ENCODE measurements at places on chromosomes 6 and 20.

DNA sequence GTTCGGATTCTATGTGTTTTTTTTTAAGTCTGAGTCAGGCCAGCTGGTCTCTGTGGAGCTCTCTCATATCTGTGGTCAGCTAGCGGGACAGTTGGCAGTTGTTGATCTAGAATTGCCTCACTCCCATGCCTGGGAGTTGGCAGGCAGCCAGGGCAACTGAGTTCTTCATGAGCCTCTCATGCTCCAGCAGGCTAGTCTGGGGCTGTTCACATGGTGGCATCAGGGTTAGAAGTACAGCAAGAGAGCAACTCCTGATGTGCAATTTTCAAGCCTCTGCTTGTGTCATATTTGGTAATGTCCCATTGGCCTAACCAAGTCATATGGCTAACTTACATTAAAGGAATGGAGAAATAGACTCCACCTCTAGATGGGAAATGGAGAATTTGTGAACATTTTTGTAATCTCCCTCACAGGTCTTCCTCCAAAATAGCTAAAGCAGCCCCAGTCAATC lies 6.7 kb upstream of the IFT52 start:
- no peaks in the 10 kb centered on the region for H3K36me3 ChIP-seq
- H3K27ac ChIP-seq, result no peak overlapping the region
- peaks cover 6% of the 10 kb centered on the region for H3K27me3 ChIP-seq
- H3K4me3 ChIP-seq, result no peak overlapping the region

- H3K36me3 ChIP-seq, result no peaks in the 10 kb centered on the region
- no peaks in the 10 kb centered on the region for H3K27me3 ChIP-seq
- no peak for DNase-seq
- H3K27ac ChIP-seq, result no peak overlapping the region
Observed at GRCh38 chr20:57135875-57136274, 130.6 kb downstream of the BMP7 start.

- DNase-seq, result no peak
- peaks cover 80% of the 10 kb centered on the region for H3K36me3 ChIP-seq
- no peaks in the 10 kb centered on the region for H3K27me3 ChIP-seq
Observed at GRCh38 chr20:31698803-31699718, 23.6 kb downstream of the BCL2L1 start.

DNA sequence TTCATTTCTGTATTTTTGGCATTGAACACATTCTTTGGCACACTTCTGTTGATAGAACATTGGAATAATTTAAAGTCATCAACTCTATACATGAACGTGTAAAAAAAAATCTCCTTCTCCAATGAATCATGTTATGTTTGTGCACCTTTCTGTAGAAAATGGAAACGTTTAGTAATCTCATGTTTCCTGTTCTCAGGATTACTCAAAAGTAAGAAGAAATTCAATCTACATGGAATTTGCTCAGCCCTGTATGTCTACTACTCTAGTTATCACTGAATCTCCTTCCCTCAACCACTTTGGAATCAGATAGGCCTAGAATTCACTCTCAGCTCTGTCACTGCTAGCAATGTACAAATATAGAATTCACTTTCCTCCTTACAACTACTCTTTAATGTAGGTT lies 103.6 kb downstream of the COL21A1 start:
- no peaks in the 10 kb centered on the region for H3K36me3 ChIP-seq
- no peak for DNase-seq
- no peak overlapping the region for H3K27ac ChIP-seq

GRCh38 chr6:28335040-28335563 lies 846 bp downstream of the ZSCAN31 start:
- peaks cover 4% of the 10 kb centered on the region for H3K4me1 ChIP-seq
- no peak overlapping the region for H3K27ac ChIP-seq
- H3K4me3 ChIP-seq, result no peak overlapping the region
- peaks cover 2% of the 10 kb centered on the region for H3K27me3 ChIP-seq
- peaks cover 6% of the 10 kb centered on the region for H3K36me3 ChIP-seq
- no peak for DNase-seq

DNA sequence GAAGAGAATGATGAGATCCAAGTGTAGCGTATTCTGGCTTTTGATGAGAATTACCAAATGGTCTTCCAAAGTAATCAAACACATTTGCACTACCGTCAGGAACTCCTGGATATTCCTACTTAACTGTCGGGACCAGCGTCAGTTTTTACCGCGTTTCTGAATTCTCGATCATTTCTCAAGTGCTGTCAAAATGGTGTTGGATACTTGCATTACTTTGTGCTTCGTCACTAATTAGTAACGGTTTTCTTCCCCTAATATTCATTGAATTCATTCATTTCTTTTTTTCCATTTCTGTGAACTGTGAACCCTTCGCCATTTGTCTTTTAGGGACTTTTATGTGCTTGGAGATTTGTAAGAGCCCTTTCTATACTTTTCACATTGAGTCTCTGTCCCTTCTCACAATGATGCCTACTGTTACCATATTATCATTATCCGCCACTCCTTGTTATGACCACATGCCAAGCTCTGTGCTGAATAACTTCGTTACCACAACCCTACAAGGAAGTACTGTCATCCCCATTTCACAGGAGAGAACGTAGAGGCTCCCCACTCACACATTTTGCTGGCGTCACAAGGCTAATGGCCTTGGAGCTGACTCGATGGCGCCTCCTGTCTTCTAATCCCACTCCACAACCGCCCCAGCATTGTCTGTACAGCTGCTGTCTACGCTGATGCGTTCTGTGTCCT lies 74.2 kb upstream of the QKI start:
- H3K36me3 ChIP-seq, result no peaks in the 10 kb centered on the region
- H3K4me1 ChIP-seq, result no peaks in the 10 kb centered on the region
- peaks cover 3% of the 10 kb centered on the region for H3K27me3 ChIP-seq
- no peak overlapping the region for H3K4me3 ChIP-seq
- no peak for DNase-seq

GRCh38 chr6:138803861-138804260 lies 8.0 kb downstream of the ECT2L start:
- no peak for DNase-seq
- peaks cover 11% of the 10 kb centered on the region for H3K4me1 ChIP-seq
- no peaks in the 10 kb centered on the region for H3K36me3 ChIP-seq
- H3K27me3 ChIP-seq, result peaks cover 2% of the 10 kb centered on the region
- H3K27ac ChIP-seq, result no peak overlapping the region

- peaks cover 45% of the 10 kb centered on the region for H3K27me3 ChIP-seq
- DNase-seq, result no peak
- H3K27ac ChIP-seq, result no peak overlapping the region
- H3K4me3 ChIP-seq, result no peak overlapping the region
- no peaks in the 10 kb centered on the region for H3K4me1 ChIP-seq
Observed at GRCh38 chr6:40831381-40831780, 207.6 kb downstream of the UNC5CL start.

- H3K27ac ChIP-seq, result peak within 1 kb of the TSS; percentile 68
- H3K27me3 ChIP-seq, result peaks cover 3% of the 10 kb centered on the region
- peaks cover 6% of the 10 kb centered on the region for H3K4me1 ChIP-seq
- peak; percentile 72 for DNase-seq
- H3K4me3 ChIP-seq, result peak within 1 kb of the TSS; percentile 80
- peaks cover 3% of the 10 kb centered on the region for H3K36me3 ChIP-seq
Observed at GRCh38 chr20:43666376-43667328, at the start of gene MYBL2. Gene MYBL2 (plus strand): TSS chr20:43667114. CDS start chr20:43667284, 170 bp downstream.

GRCh38 chr6:162736961-162737360 lies 9.2 kb downstream of the PACRG start:
- H3K4me3 ChIP-seq, result no peak overlapping the region
- no peak for DNase-seq
- no peak overlapping the region for H3K27ac ChIP-seq
- H3K4me1 ChIP-seq, result peaks cover 4% of the 10 kb centered on the region

GRCh38 chr6:85864453-85865401 lies 222.0 kb upstream of the SYNCRIP start:
- H3K4me3 ChIP-seq, result no peak overlapping the region
- no peak for DNase-seq
- H3K36me3 ChIP-seq, result no peaks in the 10 kb centered on the region
- no peaks in the 10 kb centered on the region for H3K27me3 ChIP-seq
- peaks cover 2% of the 10 kb centered on the region for H3K4me1 ChIP-seq

DNA sequence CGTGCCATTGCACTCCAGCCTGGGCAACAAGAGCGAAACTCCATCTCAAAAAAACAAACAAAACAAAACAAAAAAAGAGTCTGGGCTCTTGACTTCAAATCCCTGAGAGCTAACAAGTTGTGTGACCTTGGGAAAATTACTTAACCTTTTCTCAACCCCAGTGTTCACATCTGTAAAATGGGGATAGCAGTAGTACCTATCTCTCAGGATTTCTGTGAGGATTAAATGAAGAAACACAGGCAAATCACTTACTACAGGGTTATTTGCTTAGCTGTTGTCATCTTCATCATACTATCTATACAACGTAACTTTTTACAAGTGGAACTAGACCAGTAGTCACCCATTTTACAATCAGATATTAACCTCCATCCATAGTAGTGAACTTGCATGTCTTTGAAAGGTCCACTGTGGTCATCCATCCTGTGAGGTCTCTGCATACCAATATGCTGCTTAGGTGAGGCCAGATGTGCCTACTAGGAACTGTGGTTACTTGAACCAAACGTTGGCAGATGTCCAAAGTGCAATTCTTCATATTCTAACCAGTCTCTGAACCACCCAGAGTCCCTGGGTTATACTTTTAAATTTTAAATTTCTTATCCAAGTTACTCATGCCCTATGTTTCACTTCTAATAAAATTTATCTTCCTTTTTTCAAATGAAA lies 128.9 kb upstream of the BEND3 start:
- H3K36me3 ChIP-seq, result no peaks in the 10 kb centered on the region
- no peaks in the 10 kb centered on the region for H3K27me3 ChIP-seq
- no peaks in the 10 kb centered on the region for H3K4me1 ChIP-seq
- H3K27ac ChIP-seq, result no peak overlapping the region
- H3K4me3 ChIP-seq, result no peak overlapping the region
- DNase-seq, result no peak

GRCh38 chr20:21117521-21117920 lies 8.4 kb upstream of the KIZ start:
- peaks cover 41% of the 10 kb centered on the region for H3K27me3 ChIP-seq
- no peaks in the 10 kb centered on the region for H3K36me3 ChIP-seq
- no peak for DNase-seq
- H3K27ac ChIP-seq, result no peak overlapping the region

DNA sequence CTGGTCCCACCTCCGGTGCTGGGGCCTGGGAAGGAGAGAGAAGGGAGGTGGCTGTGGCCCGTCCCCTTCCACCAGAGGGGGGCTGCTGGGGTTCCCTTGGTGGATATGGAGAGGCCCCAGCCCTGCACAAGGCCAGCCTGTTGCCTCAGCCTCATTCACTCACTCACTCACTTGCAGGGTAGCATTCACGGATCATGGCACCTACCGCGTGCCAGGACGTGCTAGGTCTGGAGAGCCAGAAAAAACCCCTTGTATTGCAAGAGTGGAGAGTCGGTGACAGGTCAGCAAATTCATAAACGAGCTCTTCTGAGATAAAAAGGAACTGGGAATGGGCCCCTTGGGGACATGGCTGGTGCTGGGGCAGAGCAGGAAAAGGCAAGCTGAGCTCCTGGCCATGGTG lies 6.4 kb upstream of the ZBTB46 start:
- peaks cover 16% of the 10 kb centered on the region for H3K27me3 ChIP-seq
- no peaks in the 10 kb centered on the region for H3K4me1 ChIP-seq
- no peak for DNase-seq
- H3K27ac ChIP-seq, result no peak overlapping the region

DNA sequence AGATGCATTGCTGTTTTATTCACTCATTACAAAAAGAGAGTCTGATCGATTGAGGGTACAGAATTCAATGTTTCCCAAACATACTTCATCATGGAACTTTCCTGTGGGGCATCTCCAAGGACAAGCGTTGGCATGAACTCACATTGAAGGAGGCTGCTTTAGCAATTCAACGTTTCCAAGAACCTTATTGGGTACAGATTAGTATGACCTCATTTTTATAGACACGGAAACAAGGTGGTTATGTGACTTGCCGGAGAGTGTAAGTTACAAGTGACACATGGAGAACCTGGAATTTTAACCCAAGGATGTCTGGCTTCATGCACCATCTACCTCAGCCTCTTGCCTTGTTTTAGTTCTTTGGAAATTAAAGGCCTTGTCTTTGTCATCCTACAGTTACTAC lies 8.8 kb downstream of the GPR31 start:
- peaks cover 7% of the 10 kb centered on the region for H3K4me1 ChIP-seq
- DNase-seq, result no peak
- no peak overlapping the region for H3K27ac ChIP-seq
- peaks cover 11% of the 10 kb centered on the region for H3K27me3 ChIP-seq
- H3K4me3 ChIP-seq, result no peak overlapping the region

GRCh38 chr6:164130151-164130550 lies 715.6 kb downstream of the QKI start:
- no peak for DNase-seq
- no peak overlapping the region for H3K27ac ChIP-seq
- H3K27me3 ChIP-seq, result no peaks in the 10 kb centered on the region
- no peaks in the 10 kb centered on the region for H3K36me3 ChIP-seq
- H3K4me1 ChIP-seq, result no peaks in the 10 kb centered on the region

DNA sequence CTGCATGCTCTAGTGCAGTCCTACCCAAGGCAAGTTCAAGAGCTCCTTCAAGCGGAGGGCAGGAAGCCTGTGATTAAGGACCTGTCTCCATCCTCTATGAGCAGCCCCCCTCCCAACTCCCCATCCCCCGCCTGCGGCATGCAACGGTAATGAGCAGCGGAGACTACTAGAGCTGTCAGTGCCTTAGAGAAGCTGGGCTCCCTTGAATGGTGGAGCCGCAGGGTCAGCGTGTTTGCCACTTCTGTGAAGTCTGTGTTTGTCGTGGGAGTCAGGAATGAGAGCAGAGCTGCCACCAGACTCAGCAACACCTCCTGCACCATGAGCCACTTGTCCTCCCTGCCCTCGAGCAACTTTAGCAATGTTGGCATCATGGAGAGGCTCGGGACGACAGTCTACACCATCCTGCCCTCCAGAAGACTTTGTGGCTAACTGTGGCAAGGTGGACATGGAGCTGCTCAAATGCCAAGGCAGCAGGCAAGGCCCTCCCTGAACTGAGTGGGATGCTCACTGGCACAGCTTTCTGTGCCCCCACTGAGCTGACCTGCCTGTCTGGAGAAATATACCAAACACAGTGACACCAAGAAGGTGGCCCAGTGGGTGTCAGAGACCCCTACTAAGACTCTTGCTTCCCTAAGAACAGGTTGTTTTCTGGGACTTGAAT lies 23.8 kb upstream of the SYNDIG1 start:
- DNase-seq, result no peak
- H3K4me1 ChIP-seq, result no peaks in the 10 kb centered on the region
- H3K4me3 ChIP-seq, result no peak overlapping the region
- H3K36me3 ChIP-seq, result no peaks in the 10 kb centered on the region
- H3K27me3 ChIP-seq, result no peaks in the 10 kb centered on the region
- H3K27ac ChIP-seq, result no peak overlapping the region

GRCh38 chr6:107862383-107862782 lies 38.3 kb upstream of the SCML4 start:
- H3K27ac ChIP-seq, result no peak overlapping the region
- no peak overlapping the region for H3K4me3 ChIP-seq
- DNase-seq, result no peak

DNA sequence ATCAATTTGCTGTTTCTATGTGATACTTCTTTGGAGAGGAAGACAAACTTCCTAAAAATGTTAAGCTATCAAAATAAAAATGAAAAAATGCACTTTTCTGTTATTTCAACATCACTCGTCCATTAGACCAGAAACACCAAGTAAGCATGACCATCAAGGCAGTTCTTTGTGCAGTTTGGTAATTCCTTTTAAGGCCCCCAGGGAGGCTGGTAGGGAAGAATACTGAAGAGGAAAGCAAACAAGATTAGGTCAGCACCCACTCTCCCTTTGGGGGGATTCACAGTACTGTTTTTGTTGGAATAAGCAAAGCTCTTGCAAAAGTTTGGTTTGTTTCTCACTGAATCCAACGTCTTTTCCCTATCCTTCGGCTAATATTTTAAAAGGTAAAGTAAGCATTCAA lies 206.8 kb upstream of the SLC35B3 start:
- no peak overlapping the region for H3K4me3 ChIP-seq
- H3K4me1 ChIP-seq, result no peaks in the 10 kb centered on the region
- H3K36me3 ChIP-seq, result no peaks in the 10 kb centered on the region
- no peaks in the 10 kb centered on the region for H3K27me3 ChIP-seq

Measured in activated T-helper 2 cell treated with anti-CD3 and anti-CD28 coated beads, Interferon-gamma antibody, Interleukin-2, Interleukin-4, amounts not matched to agents 10 μg/mL and 5 μg/mL and 100 μg/mL, durations not matched to agents 14 hours and 24 hours and 36 hours (primary cell).